Pericardium fibroblast (primary cell): ENCODE measurements at places on chromosomes 2 and 18. TPM values are rescaled to one million over a fixed set of nuclear protein-coding genes. Genes with fewer than 3 reads are reported as not detected.

CRYGD gene
- total RNA-seq = not detected in 2 replicates

HTR2B gene
- total RNA-seq = 6.9 and 8.0 TPM in 2 replicates

RAB12 gene
- total RNA-seq = 43.2 and 49.1 TPM in 2 replicates

BUB1 gene
- total RNA-seq = 1.6 and 2.1 TPM in 2 replicates

ADRA2B gene
- total RNA-seq = under 0.01 TPM in 1 of 2 replicates, not detected in the other
